CD4-positive, CD25-positive, alpha-beta regulatory T cell (primary cell): ENCODE measurements at places on chromosomes 5 and 9. TPM values are rescaled to one million over a fixed set of nuclear protein-coding genes. Genes with fewer than 3 reads are reported as not detected.

GRCh38 chr9:76227156-76227555 lies 167.1 kb downstream of the RFK start:
- H3K27ac ChIP-seq: no peak overlapping the region
- H3K4me1 ChIP-seq: no peaks in the 10 kb centered on the region
- H3K36me3 ChIP-seq: no peaks in the 10 kb centered on the region

DNA sequence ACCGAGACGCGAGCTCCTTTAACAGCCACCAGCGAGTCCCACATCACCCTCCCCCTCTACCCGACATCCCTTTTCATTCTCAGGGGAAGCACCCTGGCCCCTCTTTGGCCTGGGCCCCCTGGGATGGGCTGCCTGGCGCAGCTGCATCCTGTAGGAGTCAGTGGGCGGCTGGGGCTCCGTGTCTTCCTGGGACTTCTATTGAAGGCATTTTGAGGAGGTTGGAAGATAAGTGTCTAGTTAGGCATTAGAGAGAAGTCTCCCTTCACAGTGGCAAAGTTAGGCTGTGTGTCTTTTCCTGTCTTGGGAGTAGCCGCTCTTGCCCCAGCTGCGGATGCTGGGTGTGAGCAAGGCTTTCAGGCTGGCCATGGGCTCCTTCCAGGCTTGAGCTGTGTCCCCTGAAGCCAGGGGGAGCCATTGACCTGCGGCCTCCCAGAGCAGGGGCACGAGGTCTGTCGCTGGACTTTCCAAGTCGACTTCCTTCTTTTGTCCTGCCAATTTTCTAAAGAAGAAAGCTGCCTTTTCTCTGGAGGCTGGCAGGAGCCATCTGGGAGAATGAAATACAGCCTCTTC lies 18.6 kb upstream of the NKD2 start:
- H3K4me1 ChIP-seq: no peaks in the 10 kb centered on the region
- H3K36me3 ChIP-seq: no peaks in the 10 kb centered on the region
- peaks cover 8% of the 10 kb centered on the region for H3K27me3 ChIP-seq
- H3K4me3 ChIP-seq: no peak overlapping the region
- no peak for DNase-seq
- H3K27ac ChIP-seq: no peak overlapping the region

GRCh38 chr9:90774682-90775081 lies 26.9 kb upstream of the SYK start:
- H3K4me3 ChIP-seq: no peak overlapping the region
- H3K27ac ChIP-seq: no peak overlapping the region
- DNase-seq: no peak
- no peaks in the 10 kb centered on the region for H3K36me3 ChIP-seq

DNA sequence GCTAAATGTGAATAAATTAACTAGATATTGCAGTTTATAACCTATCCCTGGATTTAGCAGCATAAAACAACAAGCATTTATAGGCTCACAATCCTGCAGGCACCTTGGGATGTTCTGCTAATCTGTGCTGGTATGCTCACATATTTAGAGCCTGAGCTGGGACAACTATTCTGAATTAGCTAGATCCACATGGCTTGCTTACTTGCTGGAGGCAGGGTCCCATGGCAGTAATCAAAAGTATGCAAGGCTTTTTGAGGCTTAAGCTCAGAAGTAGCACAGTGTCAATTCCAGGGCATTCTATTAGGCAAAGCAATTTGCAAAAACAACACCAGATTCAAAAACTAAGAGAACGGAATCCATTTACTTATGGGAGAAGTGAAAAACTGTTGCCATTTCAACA lies 745.0 kb upstream of the ACO1 start:
- no peak for DNase-seq
- no peak overlapping the region for H3K4me3 ChIP-seq
- no peaks in the 10 kb centered on the region for H3K27me3 ChIP-seq
- H3K27ac ChIP-seq: no peak overlapping the region

DNA sequence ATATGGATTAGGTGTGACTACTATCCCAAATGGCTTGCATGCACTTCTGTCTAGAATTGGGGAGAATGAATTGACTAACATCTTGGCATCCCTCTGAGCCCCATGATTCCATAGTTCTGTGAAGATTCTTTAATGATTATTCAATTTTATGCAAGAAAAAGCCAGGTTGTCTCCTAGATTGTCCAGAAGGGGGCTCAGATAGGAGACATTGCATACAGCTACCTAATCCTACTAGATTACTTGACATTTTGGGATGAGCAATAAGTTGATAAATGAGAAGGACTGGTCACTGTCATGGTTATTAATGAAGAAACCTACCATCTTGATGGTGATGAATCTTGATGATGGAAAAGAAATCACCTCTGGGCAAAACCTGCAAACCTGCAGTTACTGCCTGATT lies 117.0 kb downstream of the CARTPT start:
- no peaks in the 10 kb centered on the region for H3K4me1 ChIP-seq
- no peaks in the 10 kb centered on the region for H3K36me3 ChIP-seq
- DNase-seq: no peak
- H3K27me3 ChIP-seq: no peaks in the 10 kb centered on the region

GRCh38 chr5:160105686-160106360 lies 13.4 kb downstream of the PWWP2A start:
- no peak overlapping the region for H3K27ac ChIP-seq
- H3K27me3 ChIP-seq: no peaks in the 10 kb centered on the region
- DNase-seq: peak; percentile 7
- no peaks in the 10 kb centered on the region for H3K4me1 ChIP-seq

DNA sequence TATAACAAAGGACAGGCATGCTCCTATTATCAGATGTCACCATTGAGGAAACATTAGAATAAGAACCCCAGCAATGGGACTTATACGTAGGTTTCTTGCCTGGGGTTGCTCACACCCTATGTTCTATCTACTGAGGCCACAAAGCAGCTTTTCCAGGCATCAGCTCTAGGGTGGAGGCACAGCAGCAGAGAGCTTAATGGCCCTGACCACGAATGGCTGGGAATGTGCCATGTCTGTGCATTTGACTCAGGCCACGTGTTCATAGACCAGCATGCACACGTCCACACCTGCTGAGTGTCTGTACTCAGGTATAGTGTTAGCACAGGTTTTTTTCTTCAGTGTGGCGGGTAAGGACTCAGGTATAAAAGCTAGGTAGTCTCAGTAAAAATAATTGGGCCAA lies 129.4 kb downstream of the AOPEP start:
- no peaks in the 10 kb centered on the region for H3K27me3 ChIP-seq
- H3K27ac ChIP-seq: no peak overlapping the region
- no peak for DNase-seq
- H3K36me3 ChIP-seq: no peaks in the 10 kb centered on the region

Gene DPM2
- total RNA-seq: 35.7 TPM

Gene BASP1
- 1.6 TPM for total RNA-seq

Gene PCDHB16
- total RNA-seq: not detected

Gene NR5A1
- not detected for total RNA-seq

Gene QRFP
- total RNA-seq: not detected

Gene CRHBP
- total RNA-seq: 2.5 TPM

Gene C1QTNF3
- 7.6 TPM for total RNA-seq
